ENCODE measurements at places on chromosomes 2 and 18. TPM values are rescaled to one million over a fixed set of nuclear protein-coding genes. Genes with fewer than 3 reads are reported as not detected.

The LINC00305 gene
- not detected for total RNA-seq

The ANKRD29 gene
- total RNA-seq = not detected

The TSGA10 gene
- total RNA-seq = 8.6 TPM

The LAMA1 gene
- not detected for total RNA-seq

The NYAP2 gene
- total RNA-seq = not detected

The CROCC2 gene
- not detected for total RNA-seq

The CCBE1 gene
- not detected for total RNA-seq

The SPP2 gene
- not detected for total RNA-seq

- no peak overlapping the region for H3K4me3 ChIP-seq
- DNase-seq = no peak
- no peak overlapping the region for H3K27ac ChIP-seq
- H3K4me1 ChIP-seq = no peaks in the 10 kb centered on the region
- H3K27me3 ChIP-seq = peaks cover 11% of the 10 kb centered on the region
Observed at GRCh38 chr2:19532547-19533196, 174.2 kb upstream of the OSR1 start.

DNA sequence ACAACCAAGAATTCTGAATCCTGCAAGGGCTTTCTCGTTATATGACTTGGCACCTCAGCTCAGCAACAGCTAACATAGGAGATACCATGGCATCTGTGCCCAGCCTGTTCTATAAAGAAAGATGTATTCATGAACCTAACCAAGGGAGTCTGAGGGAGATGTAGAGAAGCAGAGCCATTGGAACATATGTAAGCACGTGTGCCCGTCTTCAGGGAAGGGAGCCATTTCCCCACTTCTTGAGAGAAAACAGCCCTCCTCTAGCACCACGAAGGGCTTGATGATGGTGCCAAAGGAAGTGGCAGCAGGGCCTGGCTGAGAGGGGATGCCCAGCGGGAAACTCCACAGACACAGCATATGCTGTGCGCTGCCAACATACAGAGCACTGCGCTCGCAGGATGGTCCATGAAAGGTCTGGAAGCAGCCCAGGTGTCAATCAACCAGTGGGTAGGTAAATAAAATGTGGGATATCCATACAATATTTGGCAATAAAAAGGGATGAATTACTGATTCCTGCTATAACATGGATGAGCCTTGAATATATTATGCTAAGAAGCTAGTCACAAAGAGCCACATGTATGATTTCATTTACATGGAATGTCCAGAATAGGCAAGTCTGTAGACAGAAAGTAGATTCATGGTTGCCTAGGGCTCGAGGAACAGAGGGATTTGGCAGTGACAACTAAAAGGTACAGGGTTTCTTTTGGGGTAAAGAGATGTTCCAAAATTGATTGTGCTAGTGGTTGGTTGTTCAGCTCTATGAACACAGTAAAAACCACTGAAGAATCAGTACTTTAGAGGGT, 16.1 kb downstream of the TMEM247 start:
- no peak for DNase-seq
- H3K27me3 ChIP-seq = peaks cover 6% of the 10 kb centered on the region
- H3K4me3 ChIP-seq = no peak overlapping the region
- H3K4me1 ChIP-seq = peaks cover 8% of the 10 kb centered on the region
- no peak overlapping the region for H3K27ac ChIP-seq

DNA sequence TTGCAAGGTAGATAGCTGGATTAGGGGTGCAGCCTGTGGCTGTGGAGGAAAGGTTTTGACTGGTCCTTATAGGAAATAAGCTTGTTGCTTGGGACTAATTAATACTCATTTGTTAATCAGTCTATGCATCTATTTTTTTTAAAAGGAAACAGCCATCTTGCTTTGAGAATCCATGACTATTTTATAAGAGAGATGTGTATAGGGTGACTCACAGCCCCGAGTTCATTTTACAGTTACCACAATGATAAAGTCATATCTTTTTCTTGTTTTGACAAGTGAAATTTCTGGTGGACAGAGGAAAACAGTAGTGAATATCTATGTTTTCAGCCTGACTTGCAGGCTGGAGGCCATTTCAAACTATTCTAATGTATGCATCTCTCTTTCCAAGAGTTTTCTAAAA, 193.5 kb upstream of the CCDC68 start:
- H3K27ac ChIP-seq = no peak overlapping the region
- no peak for DNase-seq
- no peak overlapping the region for H3K4me3 ChIP-seq
- H3K36me3 ChIP-seq = no peaks in the 10 kb centered on the region

- no peaks in the 10 kb centered on the region for H3K36me3 ChIP-seq
- H3K27ac ChIP-seq = no peak overlapping the region
- no peaks in the 10 kb centered on the region for H3K4me1 ChIP-seq
- H3K4me3 ChIP-seq = no peak overlapping the region
- no peaks in the 10 kb centered on the region for H3K27me3 ChIP-seq
- no peak for DNase-seq
Observed at GRCh38 chr2:49901202-49902065, 747.1 kb upstream of the FSHR start.

GRCh38 chr2:44335806-44336538, 25.3 kb downstream of the PREPL start:
- peaks cover 50% of the 10 kb centered on the region for H3K36me3 ChIP-seq
- H3K27me3 ChIP-seq = no peaks in the 10 kb centered on the region
- no peak for DNase-seq
- peaks cover 3% of the 10 kb centered on the region for H3K4me1 ChIP-seq
- no peak overlapping the region for H3K4me3 ChIP-seq

DNA sequence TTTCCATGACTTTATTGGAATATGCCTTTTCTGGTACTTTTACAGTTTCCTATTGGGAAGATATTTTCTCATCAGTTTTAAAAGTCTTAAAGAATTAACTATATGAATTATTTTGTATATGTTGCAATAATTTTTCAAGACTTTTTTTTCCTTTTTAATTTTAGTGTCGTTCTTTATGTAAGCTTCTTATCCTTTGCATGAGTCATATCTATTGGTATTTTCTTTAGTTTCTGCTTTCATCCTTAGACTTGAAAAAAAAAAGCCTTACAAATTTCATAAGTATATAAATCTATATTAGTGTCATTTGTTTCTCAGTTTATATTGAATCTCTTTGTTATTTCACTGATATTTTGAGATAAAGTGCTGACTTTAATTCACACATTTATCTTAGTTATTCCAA, 94.9 kb downstream of the DSEL start:
- no peak overlapping the region for H3K4me3 ChIP-seq
- DNase-seq = no peak
- H3K36me3 ChIP-seq = no peaks in the 10 kb centered on the region
- no peak overlapping the region for H3K27ac ChIP-seq

GRCh38 chr18:42604820-42605219, 510.7 kb downstream of the RIT2 start:
- no peak overlapping the region for H3K27ac ChIP-seq
- H3K27me3 ChIP-seq = no peaks in the 10 kb centered on the region
- no peaks in the 10 kb centered on the region for H3K36me3 ChIP-seq
- no peak overlapping the region for H3K4me3 ChIP-seq
- no peak for DNase-seq

DNA sequence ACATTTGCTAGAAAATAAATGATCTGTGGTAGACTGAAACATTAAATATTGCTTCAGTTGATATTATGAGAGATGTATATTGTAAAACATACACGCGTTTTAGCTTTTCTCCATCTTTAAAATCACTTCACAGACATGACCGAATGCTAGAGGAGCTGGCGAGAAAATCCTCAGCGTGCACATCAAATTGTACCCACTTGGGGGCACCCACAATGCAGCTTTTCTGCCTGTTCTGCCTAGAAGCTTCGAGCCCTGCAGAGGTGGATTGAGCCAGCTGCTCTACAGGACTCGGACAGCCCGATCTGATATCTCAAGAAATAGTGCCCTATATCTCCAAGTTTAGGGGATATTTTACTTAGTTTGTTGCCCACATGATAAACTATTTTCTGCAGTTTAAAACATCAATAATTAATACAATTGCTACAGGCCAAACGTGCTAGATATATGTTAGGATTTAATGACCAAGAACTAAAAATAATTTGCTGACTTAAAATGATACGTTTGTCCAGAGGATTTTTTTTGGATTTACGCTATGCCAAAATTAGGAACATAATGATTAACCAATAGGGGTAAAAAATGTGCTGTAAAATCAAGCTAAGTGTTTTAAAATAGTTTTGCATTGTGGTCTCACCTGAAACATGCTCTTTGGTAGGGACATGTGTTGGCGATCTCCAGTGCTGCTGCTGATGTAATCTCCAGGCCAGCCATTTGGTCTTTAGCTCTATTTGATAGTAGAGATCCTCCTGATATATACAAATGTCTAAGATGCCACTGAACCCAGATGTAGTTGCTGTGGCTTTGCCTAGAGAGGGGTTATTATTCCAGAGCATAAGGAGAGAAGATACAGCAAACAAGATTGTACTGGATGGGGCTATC, 22.3 kb upstream of the ATP5MC3 start:
- H3K27me3 ChIP-seq = peaks cover 16% of the 10 kb centered on the region
- H3K4me1 ChIP-seq = peaks cover 4% of the 10 kb centered on the region
- H3K36me3 ChIP-seq = no peaks in the 10 kb centered on the region
- no peak overlapping the region for H3K27ac ChIP-seq

- no peak overlapping the region for H3K4me3 ChIP-seq
- H3K27me3 ChIP-seq = no peaks in the 10 kb centered on the region
Observed at GRCh38 chr18:74395648-74396154, 61.4 kb downstream of the DIPK1C start.

- no peak for DNase-seq
- no peaks in the 10 kb centered on the region for H3K36me3 ChIP-seq
- no peak overlapping the region for H3K4me3 ChIP-seq
- peaks cover 2% of the 10 kb centered on the region for H3K4me1 ChIP-seq
- peaks cover 28% of the 10 kb centered on the region for H3K27me3 ChIP-seq
- no peak overlapping the region for H3K27ac ChIP-seq
Observed at GRCh38 chr2:237222178-237222577, 136.5 kb downstream of the COPS8 start.

DNA sequence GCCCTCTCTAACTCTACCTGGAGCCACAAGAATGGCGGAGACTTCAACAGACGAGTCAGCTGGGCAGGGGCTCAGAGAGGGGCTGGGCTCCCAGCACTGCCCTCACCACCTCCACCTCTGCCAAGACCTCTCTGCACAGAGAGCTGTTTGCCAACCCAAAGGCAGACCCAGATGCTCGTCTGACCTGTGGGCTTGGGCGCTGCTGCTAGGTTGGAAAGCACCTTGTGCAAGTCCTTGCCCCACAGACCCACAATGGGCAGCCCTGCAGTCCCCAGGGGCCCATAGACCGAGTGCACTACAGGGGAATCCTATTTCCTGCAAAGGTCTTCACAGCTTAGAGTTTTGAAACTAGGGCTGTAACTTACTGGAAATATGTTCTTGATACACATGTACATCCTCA, 13.3 kb downstream of the ACKR3 start:
- no peak overlapping the region for H3K27ac ChIP-seq
- H3K36me3 ChIP-seq = peaks cover 10% of the 10 kb centered on the region
- H3K4me3 ChIP-seq = no peak overlapping the region
- no peaks in the 10 kb centered on the region for H3K27me3 ChIP-seq
- H3K4me1 ChIP-seq = no peaks in the 10 kb centered on the region

DNA sequence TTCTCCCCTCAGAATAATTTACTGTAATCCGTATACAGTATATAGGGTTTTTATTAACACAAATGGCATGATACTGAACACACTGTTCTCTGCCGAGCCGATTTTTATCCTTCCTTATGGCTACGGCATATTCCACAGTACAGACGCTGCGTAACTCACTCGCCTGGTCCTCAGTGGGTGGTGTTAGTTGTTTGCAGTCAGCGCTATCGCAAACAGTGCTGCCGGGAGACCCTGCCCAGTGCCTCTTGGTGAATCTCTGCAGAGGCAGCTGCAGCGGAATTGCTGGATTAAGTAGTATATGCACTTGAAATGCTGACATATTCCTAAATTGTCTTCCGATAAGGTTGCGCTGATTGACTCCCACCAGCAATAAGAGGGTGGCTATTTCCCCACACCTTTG, 73.9 kb downstream of the MARCO start:
- no peak overlapping the region for H3K4me3 ChIP-seq
- no peaks in the 10 kb centered on the region for H3K4me1 ChIP-seq
- DNase-seq = no peak
- peaks cover 9% of the 10 kb centered on the region for H3K27me3 ChIP-seq
- no peaks in the 10 kb centered on the region for H3K36me3 ChIP-seq
- no peak overlapping the region for H3K27ac ChIP-seq

DNA sequence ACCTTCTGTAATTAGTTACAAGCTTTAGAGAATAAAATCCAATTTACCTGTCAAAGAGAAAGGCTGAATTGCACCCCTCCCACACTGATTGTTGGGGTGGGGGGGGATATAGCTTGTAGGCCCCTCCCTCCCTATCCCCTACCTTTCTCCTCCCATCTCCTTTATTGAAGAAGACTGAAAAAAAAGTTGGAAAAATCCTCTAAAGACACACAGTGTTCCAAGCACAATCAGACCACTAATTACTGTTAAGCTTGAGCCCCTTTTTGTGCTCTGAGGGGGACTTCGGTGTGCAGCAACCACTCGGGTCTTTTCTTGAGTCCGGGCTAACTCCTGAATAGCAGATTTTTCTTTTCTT, 43.0 kb upstream of the FZD5 start:
- H3K36me3 ChIP-seq = no peaks in the 10 kb centered on the region
- H3K27me3 ChIP-seq = peaks cover 3% of the 10 kb centered on the region
- DNase-seq = no peak
- H3K27ac ChIP-seq = no peak overlapping the region
- no peak overlapping the region for H3K4me3 ChIP-seq
- H3K4me1 ChIP-seq = peaks cover 4% of the 10 kb centered on the region

DNA sequence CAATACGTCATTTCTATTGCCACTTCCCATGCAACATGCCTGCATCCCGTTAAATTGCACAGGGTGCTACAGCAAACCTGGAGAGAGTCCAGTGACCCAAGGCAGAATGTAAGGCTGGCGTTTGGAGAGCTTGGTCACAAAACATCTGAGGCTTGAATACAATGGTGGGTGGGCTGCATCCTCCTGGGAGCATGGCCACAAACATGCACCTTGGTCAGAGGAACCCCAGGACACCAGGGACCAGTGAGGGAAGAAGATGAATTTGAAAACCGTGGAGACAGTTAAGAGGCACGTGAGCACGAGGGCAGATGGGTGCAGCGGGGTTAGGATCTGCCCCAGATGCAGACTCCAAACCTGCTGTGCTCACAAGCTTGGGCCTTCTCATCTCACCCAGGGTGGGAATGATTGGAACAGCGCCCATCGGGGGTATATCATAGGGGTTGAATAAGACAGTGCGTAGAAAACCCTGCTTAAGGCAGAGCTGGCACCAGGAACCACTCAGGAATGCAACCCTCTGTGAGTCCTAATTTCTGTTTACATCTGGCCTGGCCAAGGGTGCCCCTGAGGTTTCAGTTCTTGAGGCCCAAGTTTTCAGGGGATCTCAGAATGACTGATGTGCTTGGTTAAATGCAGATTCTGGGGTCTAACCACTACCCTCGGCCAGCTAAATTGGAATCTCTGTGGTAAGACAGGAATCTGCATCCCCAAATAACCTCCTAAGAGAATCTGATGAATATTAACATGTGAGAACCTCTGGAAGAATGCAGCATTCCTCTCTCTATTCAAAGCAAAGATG, 97.2 kb downstream of the ARL4C start:
- no peak overlapping the region for H3K4me3 ChIP-seq
- no peaks in the 10 kb centered on the region for H3K27me3 ChIP-seq
- H3K36me3 ChIP-seq = no peaks in the 10 kb centered on the region
- DNase-seq = peak; percentile 44
- H3K4me1 ChIP-seq = peaks cover 53% of the 10 kb centered on the region

Measured in activated CD8-positive, alpha-beta T cell treated with anti-CD3 and anti-CD28 coated beads for 36 hours (primary cell).